ENCODE measurements at places on chromosomes 16 and 17. TPM values are rescaled to one million over a fixed set of nuclear protein-coding genes. Genes with fewer than 3 reads are reported as not detected.
A peak's percentile ranks its signal among the peaks of the same experiment; 100 is the strongest.

MT1A gene
- 10.1 TPM for total RNA-seq

- DNase-seq, result no peak
Observed at GRCh38 chr17:64630309-64631223, 31.5 kb downstream of the SMURF2 start.

- peak; percentile 26 for DNase-seq
Observed at GRCh38 chr17:77579682-77580081, 378.8 kb upstream of the TNRC6C start.

DNA sequence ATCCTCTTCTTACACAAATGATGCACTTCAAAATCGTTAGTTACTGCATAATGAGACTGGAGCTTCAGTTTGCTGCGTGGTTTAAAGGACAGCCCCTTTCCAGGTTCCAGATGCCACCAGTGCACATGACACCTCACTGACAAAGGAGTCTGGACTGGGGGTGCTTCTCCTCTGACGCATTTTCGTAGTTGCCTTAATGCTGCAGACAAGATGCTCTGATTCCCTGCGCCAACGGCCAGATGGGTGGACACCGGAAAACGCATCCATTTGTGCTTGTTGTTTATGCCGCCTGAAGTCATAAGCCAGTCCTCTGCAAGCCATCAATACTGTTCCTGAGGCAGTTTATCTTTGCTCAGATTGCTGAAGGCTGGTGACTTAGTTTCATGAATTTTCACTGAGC is 16.0 kb downstream of the FBXO31 start:
- DNase-seq, result no peak

DNA sequence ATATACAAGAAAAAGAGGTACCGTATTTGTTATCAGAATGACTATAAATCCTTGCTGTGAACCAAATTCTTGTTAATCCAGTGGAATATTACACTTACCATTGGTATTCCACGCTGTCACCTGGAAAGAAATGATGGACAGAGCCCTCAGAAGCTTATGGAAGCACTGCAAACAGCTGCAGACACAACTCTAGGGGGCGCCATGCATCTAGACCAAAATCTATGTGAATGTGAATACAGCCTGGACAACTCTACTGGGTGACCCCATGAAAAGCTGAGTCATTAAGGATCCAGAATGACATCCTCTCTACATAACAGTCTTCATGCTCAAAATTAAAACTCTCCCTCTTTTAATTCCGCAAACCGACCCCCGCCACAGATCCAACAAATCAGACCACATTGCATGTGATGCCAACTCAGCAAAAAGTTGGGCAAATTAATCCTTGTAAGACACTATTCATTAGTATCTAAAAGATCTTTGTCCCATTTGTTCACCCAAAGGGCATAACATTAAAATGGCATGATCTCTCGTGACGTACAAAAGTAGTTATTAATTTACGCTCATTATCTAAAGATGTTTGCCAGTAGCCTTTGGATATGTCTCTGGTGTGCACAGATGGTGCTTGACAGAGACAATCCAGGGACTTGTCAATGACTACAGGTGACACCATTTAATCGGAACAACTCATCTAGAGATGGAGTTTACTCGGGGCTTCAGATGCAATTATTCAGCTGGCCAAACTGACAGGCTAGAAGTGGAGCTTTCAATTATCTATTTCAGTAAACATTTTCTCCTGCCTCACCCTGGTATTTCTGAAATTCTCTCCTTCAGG is 552.7 kb upstream of the PSMD7 start:
- DNase-seq, result no peak

GRCh38 chr17:83190004-83190385 is 110.6 kb downstream of the METRNL start:
- DNase-seq, result no peak

- DNase-seq, result no peak
Observed at GRCh38 chr17:75099881-75100595, 9.7 kb upstream of the ARMC7 start.

Measured in liver (tissue), 10 donors.